HTR-8/SVneo (cell line): ENCODE measurements at places on chromosomes 6 and 20.

- DNase-seq: no peak
Measured at GRCh38 chr20:24670341-24670872, 201.0 kb downstream of the SYNDIG1 start.

GRCh38 chr6:45415788-45416518, 38.2 kb upstream of the SUPT3H start:
- no peak for DNase-seq

- no peak for DNase-seq
Measured at GRCh38 chr20:17735959-17736621, 36.3 kb downstream of the BANF2 start.

GRCh38 chr20:20454367-20454766, 86.5 kb downstream of the INSM1 start:
- DNase-seq: no peak

GRCh38 chr20:35238170-35238569, 11.7 kb downstream of the MMP24 start:
- DNase-seq: no peak

DNA sequence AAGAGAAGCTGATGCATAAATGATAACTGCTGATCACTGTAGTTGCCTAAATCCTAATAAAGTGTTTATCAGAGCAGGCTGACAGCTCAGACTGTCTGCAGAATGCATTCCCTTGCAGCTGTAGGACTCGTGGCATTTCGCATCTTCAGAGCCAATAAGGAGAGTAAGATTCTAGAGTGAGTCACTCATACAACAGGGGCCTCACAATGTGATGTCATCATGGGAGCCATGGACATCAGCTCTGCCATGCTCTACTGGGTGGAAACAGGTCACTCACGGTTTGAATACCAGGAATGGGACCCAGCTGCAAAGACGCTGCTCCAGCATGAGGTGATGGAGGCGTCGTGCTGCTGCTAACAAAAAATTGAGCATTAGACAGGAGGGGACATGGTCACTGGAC, 7.4 kb downstream of the FAM209B start:
- DNase-seq: no peak

DNA sequence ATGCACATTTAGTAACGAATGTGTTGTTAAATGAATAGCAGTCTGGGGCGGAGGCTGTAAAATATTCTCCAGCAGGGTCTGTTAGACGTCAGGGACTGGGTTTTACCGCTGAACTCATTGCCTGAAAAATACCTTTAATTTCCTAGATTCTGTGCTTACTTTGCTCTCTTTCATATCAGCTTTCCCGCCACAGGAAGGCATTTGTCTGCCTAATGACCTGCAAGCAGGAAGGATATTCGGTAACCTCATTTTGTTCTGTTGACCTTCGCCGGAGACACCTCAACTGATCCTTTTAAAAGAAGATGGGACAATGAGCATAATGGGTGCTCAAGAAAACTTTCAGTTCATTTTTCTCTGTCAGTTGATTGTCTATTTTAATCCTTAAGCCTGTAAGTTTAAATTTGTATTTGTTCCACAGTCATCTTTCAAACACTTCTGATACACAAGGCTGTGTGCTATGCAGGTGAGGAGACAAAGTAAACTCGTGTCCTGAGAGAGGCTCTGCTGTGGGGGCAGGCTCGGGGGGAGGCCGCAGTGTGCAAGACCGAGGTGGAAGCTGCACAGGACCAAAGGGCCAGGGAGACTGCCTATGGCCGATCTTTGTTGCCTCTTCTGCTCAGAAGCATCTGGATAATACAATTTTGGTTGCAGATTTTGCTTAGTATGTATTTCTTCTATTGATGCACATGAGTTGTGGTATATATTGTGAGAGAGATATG, 27.4 kb upstream of the SIM1 start:
- no peak for DNase-seq

GRCh38 chr20:57702091-57702490, 7.7 kb downstream of the PMEPA1 start:
- no peak for DNase-seq

DNA sequence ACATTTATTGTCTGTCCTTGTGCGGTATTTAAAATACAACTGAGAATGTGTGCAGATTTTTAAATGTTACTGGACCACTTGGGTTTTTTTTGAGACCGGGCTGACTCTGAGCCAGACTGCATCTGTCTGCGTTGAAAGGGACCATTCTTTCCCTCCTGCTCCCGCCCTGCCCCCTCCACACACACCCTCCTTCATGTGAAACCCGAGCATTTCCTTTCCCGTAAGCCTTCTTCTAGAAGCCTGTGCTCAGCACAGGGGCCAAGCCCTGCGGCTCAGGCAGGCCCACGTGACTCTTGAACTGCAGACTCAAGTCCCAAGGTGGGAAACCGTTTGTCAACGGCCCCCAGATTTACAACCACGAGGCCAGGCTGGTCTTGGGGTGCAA, 82.7 kb upstream of the FOXC1 start:
- peak; percentile 69 for DNase-seq

DNA sequence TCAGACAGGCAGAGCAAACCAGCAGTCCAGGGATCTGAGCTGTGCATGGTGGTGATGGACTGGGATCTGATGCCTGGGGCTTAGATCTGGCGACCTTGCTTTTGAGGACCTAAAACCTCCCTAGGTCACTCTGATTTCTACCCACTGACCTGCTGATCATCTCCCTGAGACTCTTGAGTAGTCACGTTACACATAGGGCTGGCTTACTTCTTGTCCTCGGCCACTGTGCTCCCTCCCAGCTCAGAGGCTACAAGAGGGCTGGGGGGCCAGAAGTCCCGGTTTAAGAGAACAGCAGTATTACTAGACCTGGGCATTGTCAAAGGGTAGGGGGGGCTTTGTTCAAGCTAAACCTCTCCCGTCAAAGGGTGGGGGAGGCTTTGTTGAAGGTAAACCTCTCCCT, 5.5 kb downstream of the DYNLT1 start:
- no peak for DNase-seq

DNA sequence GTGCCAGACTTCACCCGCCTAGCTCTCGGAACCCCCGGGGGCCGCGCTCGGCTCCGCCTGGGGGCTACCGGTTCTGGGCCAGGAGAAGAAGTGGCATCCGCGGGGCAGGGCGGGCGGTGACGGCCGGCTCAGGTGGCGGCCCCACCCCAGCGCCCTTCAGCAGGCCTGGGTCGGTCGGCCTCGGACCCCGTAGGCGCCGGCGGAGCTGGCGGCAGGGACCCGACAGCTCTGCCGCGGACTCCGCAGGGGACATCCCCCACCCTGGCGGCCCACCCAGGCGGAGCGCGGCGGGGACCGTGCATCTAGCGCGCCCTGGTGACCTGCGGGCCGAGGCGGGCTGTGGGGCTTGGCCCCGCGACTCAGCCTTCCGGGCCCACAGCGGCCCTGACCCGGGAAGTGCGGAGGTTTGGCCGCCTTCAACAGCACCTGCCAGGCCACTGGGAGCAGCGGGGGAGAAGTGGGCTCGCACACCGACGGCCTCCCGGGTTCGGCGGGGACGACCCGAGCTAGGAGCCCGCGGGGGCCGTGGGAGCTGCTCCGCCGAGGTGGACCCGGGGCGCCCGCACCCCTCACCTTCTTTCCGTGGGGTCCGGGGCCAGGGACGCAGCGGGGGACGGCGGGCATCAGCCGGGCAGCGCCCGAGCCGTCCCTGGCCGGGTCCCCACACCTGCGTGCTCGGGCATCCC, 87.1 kb downstream of the TMEM242 start:
- no peak for DNase-seq

- peak; percentile 91 for DNase-seq
Measured at GRCh38 chr6:37137201-37138090, 32.5 kb upstream of the PIM1 start.

- DNase-seq: no peak
Measured at GRCh38 chr6:142026471-142026870, 106.3 kb upstream of the GJE1 start.

GRCh38 chr6:130765181-130765727, 62.0 kb upstream of the SMLR1 start:
- DNase-seq: no peak

- DNase-seq: no peak
Measured at GRCh38 chr6:108648191-108648590, 87.5 kb downstream of the FOXO3 start.

- peak; percentile 65 for DNase-seq
Measured at GRCh38 chr6:143397227-143398222, 53.0 kb downstream of the ADAT2 start.

DNA sequence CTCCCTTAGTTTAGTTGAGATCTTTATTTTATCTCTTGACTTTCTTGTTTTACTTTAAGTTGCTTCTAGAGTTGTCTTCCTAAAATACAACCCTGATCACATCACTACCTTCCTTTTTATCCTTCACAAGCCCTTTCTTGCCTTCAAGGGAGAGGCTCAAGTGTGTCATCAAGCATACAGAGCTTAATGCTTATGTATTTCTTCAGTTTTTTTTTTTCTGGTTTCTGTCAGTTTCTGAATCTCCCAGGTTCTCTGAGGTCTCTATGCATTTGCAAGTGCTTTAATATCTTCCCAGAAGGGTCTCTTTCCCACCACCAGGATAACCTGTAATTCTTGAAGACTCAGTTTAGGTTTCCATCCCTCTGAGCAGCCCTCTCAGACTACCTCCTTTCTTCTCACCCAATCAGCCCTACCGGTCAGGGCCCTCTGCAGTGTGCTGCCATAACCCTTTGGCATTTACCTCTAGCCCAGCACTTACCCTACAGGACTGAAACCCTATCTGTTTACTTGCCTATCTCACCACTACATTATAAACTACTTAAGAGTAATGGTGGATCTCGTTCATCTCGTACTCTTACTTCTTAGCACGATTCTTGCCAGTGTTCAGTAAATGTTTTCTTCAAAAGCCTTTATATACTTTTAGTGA, 36.9 kb downstream of the EYA4 start:
- DNase-seq: no peak

DNA sequence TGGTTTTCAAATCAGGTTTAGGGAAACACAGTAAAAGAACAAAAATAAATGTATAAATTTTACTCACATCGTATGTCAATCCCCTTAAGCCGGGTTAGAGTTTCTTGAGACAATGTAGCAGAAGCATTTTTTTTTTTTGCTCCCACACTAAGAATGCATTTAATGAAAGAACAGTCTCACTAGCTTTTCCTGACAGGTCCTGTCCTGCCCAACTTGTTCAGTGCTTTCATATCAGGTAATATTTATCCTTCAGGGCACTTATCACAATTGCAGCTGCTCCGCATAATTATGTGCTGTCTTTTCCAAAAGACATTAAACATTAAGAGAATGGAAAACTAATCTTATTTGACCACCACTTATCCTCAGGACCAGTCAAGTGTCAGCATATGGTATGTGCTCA, 632.0 kb downstream of the HTR1B start:
- DNase-seq: no peak

- no peak for DNase-seq
Measured at GRCh38 chr6:47476781-47477496, 650 bp upstream of the CD2AP start.

- no peak for DNase-seq
Measured at GRCh38 chr6:131215219-131215618, 80.0 kb downstream of the AKAP7 start.

DNA sequence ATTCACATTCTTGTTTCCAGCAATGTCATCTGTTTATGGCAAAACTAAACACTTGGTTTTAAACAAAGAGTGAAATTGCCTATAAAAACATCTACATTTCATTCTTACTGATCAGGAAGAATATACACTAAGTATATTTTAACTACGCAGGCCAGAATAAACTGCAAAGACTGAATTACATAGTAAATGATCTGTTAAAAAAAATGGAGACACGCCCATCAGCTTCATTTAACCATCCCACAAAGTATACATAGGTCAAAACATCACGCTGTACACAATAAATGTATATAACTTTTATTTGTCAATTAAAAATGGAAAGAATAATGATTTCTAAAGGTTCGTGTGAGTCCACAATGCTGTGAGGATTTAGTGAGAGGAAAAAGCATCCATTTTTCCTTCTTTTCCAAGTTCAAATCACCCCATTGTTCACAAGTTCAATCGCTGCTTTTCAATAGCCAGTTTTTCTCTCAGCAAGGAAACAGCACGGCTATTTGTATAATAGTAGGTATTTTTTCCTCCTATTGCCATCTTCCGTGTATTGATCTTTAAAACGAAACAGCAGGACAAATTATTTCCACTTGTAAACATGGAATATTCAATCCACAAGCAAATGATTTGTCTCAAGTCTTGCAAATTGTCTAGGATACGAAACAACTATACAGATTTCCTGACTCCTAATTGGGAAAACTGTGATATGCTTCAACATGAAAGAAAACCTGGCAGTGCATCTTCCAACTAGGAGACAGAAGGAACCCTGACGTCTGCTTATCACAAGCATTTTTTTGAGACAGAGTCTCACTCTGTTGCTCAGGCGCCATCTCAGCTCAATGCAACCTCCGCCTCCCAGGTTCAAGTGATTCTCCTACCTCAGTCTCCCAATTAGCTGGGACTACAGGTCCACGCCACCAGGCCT, 10.6 kb downstream of the SFT2D1 start:
- DNase-seq: no peak

DNA sequence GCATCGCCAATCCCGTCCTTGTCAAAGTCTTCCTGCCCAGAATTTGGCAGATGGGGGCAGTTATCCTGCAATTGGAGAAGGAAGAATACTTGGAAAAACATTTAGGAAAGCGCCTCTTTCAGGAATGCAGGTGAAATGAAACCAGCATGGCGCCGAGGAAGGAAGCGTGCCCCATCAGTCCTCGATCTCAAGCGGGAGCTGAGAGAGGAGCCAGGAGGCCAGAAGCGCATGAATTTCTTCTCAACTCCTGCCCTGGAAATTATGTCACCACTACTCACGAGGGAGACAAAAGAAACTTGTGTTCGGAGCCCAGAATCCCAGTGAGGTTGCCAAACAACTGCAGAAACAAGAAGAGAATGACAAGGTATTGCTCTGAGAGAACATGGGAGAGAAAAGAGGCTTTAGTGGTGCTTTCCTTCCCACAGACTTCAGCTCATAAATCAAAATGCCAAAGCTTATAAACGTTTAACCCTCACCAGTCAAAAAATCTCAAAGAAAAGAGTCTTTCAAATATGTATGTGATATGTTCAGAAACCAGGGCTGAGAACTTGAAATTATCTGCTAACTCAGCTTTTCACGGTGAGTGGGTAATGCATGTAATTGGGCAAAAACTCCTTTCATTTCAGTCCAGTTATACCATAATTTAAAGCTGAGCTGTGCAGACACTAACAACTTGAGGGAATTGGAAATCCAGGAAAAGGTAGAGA, 23.9 kb downstream of the THBS2 start:
- DNase-seq: no peak
